ENCODE measurements at places on chromosomes 6 and 20.
A peak's percentile ranks its signal among the peaks of the same experiment; 100 is the strongest.

GRCh38 chr6:63448229-63448628 is 124.1 kb upstream of the LOC128125822 start:
- no peak for DNase-seq

DNA sequence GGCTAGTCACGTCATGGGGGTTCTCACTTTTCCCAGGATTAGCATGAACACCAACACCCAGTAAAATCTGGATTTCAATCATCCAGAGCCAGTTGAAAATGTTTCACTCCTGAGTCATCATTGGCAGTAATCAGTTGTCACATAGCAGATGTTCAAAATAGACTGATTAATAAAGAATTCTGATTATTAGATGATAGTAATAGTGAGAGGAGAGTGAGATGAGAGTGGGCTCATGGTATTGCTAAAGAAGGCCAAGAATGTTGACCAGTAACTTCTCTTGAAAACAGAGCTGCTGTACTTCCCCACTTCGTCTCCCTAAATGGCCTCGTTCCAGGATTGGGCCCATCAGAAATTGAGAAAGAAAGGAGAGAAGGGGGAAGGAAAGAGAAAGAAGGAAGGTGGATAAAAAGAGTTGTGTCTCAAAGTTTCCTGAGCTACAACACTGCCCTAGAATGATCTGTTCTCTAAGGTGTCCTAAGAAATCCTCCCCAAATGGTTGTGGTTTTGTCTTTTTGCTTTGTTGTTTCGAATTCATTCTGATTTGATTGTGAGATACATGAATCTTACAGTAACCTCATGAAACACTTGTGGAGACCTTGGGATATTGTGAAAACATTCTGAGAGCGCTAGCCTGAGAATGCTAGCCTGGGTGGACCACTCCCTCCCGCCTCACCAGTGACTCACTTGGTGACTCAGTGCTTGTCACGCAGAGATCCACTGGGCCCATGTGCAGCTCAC is 502.2 kb upstream of the JARID2 start:
- DNase-seq: peak; percentile 47

GRCh38 chr6:27593200-27593818 is 120.4 kb upstream of the ZNF184 start:
- no peak for DNase-seq

GRCh38 chr20:62358171-62359042 is 8.7 kb downstream of the LAMA5 start:
- DNase-seq: no peak

DNA sequence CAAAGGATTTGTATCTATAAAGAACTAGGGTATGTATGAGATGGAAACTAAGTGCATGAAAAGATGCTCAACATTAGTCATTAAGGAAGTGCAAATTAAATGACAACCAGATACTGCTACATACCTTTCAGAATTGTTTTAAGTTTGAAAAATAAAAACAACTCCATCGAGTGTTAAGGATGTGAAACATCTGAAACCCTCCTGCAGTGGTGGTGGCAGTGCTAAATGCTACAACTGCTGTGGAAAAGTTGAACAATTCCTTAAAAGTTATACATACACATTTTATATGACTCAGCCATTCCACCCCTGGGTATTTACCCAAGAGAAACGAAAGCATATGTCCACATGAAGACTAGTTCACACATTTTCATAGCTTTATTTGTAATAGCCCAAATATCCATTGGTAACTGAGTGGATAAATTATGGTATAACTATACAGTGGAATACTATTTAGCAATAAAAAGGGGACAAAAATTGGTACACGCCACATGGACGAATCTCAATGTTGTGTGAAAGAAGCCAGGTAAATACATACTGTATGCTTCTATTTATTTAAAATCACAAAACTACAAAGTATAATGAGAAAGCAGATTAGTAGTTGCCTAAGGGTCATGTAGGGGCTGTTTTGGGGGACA is 10.6 kb downstream of the ARMH2 start:
- no peak for DNase-seq

DNA sequence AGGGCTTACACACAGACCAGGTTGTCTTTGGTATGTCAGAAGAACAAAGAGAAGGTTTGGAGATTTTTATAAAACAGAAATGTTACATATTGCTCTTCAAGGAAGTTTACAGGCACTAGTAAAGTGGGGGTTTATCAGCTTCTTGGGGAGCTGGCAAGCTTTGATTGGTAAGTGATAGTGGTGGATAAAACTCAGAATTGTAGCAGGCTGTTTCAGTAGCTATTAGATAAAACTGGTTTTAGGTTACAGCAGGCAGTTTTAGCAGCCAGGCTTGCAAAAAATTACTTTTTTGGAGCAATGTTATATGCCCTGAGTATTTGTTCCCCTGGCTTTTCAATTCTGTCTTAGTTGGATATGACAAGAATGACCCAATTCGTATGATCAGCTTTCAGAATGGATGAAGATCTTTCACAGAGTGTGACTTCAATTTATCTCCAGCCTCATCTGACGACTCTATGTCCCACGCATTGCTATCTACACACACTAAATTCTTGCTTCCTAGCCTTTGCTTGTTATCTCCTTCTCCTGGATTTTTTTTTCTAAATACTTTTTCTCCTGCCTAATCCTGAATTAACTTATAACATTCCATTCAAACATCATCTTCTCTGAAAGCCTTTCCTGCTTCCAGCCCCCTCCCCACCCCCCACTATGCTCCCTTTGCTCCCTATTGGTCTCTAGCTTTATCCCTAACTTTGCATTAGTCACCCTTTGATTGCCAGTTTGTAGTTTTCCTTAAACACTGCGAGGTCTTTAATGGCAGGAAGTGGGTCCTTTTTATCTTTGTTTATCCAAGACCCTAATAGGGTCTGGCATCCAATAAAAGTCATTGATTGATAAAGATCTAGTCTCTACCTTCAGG is 1.0 kb upstream of the TOMM34 start:
- DNase-seq: no peak

DNA sequence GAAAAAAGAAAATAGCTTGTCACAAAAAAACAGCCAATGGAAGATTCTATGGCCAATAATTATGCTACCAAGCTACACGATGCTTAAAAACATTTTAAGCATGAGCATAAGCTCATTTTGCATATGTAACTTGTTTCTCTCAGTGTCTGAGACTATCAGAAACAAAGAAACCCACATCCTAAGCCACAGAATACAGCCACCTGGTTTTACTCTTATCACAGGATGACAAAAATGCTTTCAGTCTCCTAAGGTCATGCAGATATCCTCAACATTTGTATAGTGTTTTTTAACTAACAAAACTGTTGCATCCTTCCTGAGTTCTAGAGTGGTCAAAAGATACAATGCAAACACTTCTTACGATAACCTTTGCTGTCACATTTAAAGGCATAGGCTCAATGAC is 172.1 kb upstream of the RUNX2 start:
- DNase-seq: no peak

DNA sequence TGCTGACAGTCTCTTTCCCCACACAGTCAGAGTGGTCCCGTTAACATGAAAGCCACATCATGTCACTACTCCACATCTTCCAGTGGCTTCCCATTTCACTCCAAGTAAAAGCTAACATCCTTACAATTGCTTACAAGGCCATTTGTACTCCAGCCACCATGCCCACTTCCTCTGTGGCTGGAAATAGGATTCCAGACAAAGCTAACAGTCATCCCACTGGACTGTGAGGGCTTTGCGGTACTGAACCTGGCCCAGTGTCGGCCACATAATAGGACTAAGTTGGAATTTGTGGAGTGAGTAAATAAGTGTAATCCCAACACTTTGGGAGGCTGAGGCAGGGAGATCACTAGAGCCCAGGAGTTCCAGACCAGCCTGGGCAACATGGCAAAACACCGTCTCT is 10.9 kb downstream of the CCM2L start:
- no peak for DNase-seq

DNA sequence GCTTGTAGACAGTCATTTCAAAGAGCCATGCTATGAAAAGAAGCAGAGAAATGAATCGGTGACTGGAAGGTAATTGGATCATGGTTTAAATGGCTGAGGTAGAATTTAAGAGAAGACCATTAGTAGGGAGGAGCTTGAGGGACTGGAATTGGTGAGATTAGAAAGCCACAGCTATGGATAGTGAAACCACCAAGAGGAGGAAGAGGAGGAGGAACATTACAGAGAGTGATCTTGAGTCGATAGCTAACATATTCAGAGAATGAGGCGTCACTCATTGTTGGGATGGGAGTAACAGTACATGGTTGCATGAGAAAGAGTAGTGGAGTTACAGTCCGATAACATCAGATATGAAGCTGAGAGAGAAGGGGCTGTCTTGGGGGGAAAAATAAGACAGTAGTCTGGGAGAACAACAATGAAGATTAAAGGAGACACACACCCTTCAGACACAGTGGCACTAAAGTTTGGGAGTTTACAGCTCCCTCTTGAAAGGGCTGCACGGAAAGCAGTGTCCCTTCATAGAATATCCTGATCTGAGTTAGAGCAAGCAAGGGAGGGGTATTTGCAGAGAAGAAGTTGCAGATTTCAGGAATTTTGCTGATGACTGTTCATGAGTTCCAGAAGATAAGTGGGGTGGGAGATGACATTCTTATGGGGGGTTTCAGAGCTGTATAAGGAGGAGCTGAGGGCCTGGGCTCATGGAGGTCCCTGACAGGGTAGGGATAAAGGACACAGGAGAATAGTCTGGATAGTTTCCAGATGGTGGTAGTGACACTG is 15.1 kb upstream of the LAMP5 start:
- DNase-seq: no peak

- DNase-seq: no peak
Observed at GRCh38 chr6:151284012-151284411, 44.2 kb downstream of the AKAP12 start.

GRCh38 chr20:51360451-51361201 is 181.9 kb downstream of the NFATC2 start:
- DNase-seq: no peak

GRCh38 chr6:107786179-107786578 is 37.9 kb downstream of the SCML4 start:
- DNase-seq: peak; percentile 22

DNA sequence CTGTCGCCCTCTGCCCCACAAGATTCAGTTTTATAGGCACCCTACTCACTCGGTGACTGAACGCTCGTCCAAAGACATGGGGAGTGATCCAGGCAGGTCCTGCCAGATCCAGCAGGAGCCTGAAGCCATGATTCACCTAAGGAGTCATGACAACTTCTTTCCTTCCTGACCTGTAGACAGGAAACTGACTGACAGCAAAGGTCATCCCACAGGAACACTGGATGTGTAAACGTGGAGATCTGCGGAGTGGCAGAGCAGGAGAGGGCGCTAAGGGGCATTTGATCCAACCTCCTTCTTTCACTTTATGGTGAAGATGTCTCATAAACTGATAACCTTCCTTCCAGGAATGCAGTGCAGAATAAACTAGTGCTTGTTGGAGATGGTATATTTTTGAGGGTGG is 192.2 kb downstream of the GJA10 start:
- no peak for DNase-seq

GRCh38 chr20:14051454-14051853 is 56.1 kb downstream of the MACROD2 start:
- no peak for DNase-seq

DNA sequence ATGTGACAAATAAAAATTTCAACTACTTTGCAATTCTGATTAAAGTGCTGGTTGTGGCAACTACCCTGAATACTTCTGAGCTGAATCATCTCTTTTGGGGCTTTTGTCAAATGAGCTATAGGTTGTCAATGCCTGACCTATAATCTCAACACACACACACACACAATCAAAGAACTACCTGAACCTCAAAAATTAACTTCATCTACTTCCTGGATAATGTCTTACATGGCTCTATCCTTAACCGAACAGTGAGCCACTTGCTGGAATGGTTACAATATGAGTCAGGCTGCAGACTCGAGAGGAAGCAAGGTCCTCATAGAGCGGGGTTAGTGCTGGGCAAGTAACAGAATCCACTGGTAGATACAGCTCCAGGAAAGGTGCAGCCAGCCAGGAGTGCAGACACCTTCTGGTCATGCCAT is 70.6 kb upstream of the DST start:
- no peak for DNase-seq

DNA sequence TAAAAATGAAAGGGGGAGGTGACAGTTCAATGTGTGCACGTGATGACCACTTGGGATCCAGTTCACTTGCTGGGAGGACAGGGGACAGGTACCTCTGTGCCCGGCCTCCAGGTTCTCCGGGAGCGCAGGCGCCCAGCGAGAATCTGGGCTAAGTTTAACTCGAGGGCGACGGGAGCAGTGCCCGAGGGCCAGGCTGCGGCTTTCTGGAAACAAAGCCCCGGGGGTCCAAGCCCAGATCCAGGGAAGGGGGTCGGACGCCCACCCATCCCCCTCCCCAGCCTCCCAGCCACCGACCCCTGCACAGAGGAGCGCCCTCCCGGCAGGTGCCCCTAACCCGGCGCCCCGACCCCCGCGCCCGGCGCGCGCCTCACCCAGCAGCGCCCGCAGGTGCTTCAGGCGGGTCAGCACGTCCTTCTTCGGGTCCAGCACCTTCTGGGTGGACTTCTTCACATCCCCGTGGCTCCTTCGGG is 405 bp downstream of the RALGAPA2 start:
- no peak for DNase-seq

GRCh38 chr20:25364180-25364788 is 26.4 kb downstream of the ABHD12 start:
- DNase-seq: no peak

DNA sequence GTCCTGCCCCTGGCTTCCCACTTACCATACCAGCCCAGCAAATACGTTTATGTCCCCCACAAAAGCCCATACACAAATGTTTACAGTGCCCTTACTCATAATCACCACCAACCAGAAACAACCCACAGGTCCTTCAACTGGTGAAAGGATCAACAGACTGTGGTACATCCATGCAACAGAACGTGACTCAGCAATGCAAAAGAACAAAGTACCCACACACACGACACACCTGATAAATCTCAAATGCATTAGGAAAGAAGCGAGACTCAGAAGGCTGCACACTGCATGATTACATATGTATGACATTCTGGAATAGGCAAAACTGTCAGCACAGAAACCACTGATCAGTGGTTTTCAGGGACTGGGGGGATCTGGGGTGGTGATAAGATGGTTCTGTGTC is 20.5 kb downstream of the NCR2 start:
- DNase-seq: no peak

DNA sequence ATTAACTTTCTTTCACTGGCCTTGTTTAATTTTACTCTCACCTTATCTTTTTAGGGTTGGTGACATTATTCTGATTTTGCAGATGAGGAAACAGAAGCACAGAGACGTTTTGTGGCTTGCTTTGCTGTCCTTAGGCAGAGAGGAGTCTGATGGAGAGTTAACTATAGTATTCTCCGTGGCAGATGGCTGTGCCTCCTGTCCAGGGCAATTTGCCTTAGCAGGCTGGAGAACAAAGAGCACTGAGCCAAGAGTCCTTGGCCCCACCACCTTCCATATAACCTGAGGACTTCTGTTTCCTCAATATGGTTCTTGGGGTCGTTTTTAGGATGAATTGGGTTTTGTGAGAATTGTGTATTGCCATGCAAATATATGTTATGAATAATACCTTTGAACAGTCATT is 71.4 kb upstream of the BACH2 start:
- DNase-seq: no peak

- DNase-seq: no peak
Observed at GRCh38 chr6:80366051-80366450, 259.6 kb downstream of the BCKDHB start.

- DNase-seq: no peak
Observed at GRCh38 chr6:119280080-119280479, 69.5 kb downstream of the MAN1A1 start.

GRCh38 chr6:5840734-5841390 is 165.9 kb downstream of the NRN1 start:
- DNase-seq: no peak
